Vagina (tissue), 2 donors: ENCODE measurements at places on chromosomes 5 and 9. TPM values are rescaled to one million over a fixed set of nuclear protein-coding genes. Genes with fewer than 3 reads are reported as not detected.

Gene TAF11L5
- total RNA-seq: not detected

Gene TAF9
- total RNA-seq: 35.8 TPM

Gene PLEKHG4B
- 0.74 TPM for total RNA-seq

DNA sequence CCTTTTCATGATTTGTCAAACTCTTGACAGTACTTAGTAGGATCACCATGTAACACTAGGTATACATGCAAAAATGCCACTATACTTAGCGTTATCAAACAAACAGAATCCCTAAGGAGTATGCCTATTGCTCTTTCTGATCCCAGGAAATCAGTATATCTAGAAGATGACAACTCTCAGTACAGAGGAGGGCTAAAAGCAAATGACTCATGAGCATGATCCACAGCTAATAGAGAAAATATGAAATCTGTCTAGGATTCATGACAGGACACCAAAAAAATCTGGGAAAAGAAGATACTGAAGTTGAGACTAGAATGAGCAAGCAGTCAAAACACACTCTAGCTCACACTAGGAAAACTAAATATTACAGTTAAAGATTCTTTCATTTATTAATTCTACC, 89.2 kb downstream of the RAPGEF6 start:
- H3K4me3 ChIP-seq: no peak overlapping the region
- H3K4me1 ChIP-seq: no peaks in the 10 kb centered on the region
- H3K36me3 ChIP-seq: no peaks in the 10 kb centered on the region

GRCh38 chr5:5350101-5350500, 72.4 kb upstream of the ICE1 start:
- H3K27ac ChIP-seq: no peak overlapping the region
- no peak overlapping the region for H3K4me3 ChIP-seq
- H3K27me3 ChIP-seq: no peaks in the 10 kb centered on the region
- H3K4me1 ChIP-seq: no peaks in the 10 kb centered on the region
